ENCODE measurements at places on chromosomes 7 and 10.

GRCh38 chr10:130927157-130927556, 384.4 kb downstream of the TCERG1L start:
- no peak for DNase-seq

- no peak for DNase-seq
These were observed 2.0 kb upstream of the PITX3 start for GRCh38 chr10:102243309-102243708.

DNA sequence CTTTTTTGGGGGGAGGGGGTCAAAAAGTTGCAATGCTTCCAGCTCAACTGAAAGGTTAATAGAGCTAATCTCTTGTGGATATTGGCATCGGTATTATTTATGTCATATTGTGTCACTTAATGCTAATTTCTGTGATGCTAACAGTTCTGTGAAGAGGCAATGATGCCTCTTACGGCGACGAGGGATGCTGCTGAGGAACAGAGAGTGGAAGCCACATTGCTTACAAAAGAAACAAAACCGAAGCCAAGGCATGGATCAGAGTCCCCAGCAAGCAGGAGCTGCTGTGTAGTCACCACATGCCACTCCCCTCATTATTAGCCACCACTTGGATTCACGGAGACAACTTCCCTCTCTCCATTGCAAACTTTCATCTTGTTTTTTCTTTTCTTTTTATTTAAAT, 536.5 kb upstream of the MGMT start:
- DNase-seq, result no peak

- no peak for DNase-seq
These were observed 573.9 kb downstream of the TCERG1L start for GRCh38 chr10:130737621-130738020.

GRCh38 chr10:2938869-2939268, 128.5 kb upstream of the PFKP start:
- DNase-seq, result no peak

GRCh38 chr10:100873146-100873826, 39.5 kb upstream of the SLF2 start:
- DNase-seq, result no peak

- DNase-seq, result no peak
These were observed 73.5 kb downstream of the CLEC2L start for GRCh38 chr7:139597028-139597427.

- DNase-seq, result no peak
These were observed 533.2 kb downstream of the PARD3 start for GRCh38 chr10:34281661-34282582.

- no peak for DNase-seq
These were observed 38.9 kb upstream of the PLCE1 start for GRCh38 chr10:93954726-93955363.

- no peak for DNase-seq
These were observed 133.7 kb upstream of the SH2B2 start for GRCh38 chr7:102152672-102153598.

- peak; percentile 51 for DNase-seq
These were observed 49.1 kb downstream of the APBB1IP start for GRCh38 chr10:26486990-26487850.

DNA sequence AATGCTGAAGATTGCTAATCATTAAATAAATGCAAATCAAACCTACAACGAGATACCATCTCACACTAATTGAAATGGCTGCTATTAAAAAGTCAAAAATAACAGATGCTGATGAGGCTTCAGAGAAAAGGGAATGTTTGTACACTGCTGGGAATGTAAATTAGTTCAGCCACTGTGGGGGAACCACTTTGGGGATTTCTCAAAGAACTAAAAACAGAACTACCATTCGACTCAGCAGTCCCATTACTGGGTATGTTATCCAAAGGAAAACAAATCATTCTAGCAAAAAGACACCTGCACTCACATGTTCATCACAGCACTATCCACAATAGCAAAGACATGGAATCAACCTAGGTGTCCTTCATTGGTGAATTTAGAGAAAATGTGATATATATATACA, 379.0 kb upstream of the CNTNAP2 start:
- no peak for DNase-seq

DNA sequence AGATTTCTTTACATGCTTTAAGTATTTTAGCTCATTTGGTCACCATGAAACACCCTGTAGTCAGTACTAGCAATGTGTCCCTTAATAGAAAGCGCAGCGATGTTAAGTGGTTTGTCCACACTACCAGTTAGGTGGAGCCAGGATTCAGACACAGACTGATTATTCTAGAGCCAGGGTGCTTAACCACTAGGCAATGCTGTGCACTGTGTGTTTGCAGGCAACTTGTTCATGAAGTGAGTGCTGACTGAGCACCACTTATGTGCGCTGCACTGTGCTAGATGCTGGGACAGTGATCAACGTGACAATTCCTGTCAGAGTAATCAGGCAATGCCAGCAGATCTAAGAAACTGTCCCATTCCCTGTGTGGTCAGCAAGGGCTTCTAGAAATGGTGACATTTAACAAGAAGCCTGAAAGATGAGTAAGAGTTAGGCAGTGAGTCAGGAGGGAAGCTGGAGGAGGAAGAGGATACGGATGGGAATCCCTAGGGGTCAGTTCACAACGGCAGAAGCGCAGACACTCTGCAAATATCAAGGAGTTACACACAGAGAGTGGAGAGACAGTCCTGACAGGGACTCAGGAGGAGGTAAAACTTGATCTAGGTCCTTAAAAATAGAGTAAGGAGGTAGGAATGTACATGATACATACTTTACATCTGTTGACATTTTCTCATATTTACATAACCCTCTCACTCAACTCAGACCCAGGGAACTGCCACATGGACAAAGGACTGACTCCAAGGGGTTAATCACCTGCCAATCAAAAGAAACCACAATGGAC, 69.7 kb upstream of the EGR2 start:
- DNase-seq, result no peak

- DNase-seq, result no peak
These were observed 1.3 kb downstream of the CTTNBP2 start for GRCh38 chr7:117871778-117872538.

- DNase-seq, result no peak
These were observed 6.9 kb downstream of the MMD2 start for GRCh38 chr7:4951903-4952636.

- DNase-seq, result no peak
These were observed 101.0 kb downstream of the DIP2C start for GRCh38 chr10:588246-589165.

DNA sequence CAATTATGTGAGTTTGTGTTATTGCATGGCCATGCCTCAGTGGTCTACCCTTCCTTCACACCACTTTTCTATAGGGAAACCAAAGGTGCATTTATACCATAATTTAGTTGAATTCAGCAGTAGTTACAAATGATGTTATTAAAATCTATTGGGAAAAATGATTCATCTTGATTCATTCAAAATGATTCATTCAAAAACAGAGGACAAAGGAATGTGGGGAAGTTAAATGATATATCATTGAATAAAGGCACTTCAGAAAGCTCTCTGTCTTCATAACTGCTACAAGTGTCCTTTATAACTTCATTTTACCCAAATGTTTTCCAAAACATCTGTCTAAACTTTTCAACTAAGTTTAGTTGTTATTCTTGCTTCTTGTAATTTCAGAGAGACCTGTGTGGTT, 722.9 kb downstream of the GRM8 start:
- DNase-seq, result no peak

DNA sequence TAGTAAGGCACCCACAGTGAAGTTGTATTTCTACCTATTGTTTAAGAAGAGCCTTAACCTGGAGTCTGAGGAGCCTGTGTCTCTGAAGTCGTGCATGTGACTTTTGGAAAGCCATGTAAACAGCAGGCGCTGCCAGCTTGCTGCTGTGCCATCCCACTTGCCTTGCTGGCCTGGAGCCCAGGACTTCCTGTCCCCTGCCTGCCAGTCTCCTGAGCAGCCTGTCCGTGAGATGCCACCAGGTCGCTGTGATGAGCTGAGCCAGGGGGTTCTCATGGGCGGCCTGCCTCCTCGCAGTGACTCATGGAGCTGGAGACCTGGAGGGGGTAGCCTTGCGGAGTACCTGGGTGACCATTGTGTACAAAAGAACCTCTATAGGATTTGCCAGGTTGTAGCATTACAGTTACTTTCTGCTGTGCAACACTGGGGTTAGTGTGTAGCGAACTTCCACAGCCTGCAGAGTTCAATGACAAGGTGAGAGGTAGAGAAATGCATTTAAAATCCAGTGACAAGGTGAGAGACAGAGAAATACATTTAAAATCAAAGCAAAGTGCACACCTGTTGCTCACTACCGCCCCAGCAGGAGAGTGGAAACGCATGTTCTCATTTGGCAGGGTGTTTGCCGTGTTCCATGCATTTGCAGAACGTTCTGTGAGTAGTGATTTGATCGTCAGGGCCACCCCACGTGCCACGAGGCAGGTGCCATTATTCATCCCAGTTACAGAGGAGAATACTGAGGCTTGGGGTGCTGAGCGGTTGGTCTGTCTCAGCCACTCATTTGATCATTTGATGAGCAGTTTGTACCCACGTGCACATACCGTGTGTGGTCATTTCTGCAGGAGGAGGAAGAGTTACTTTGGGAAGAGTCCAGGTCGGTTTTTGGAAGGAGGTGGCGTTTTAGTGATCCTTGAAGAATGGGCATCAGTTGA, 36.6 kb upstream of the BHLHA15 start:
- DNase-seq, result no peak

GRCh38 chr10:35185260-35186034, 58.8 kb downstream of the CREM start:
- DNase-seq, result no peak

- DNase-seq, result no peak
These were observed 94.1 kb downstream of the LRRN3 start for GRCh38 chr7:111184987-111185386.

Measured in stimulated activated CD8-positive, alpha-beta memory T cell treated with anti-CD3 and anti-CD28 coated beads, Interleukin-4, amount 100 ng/mL, for 4 hours (primary cell).